ENCODE measurements at places on chromosomes 2 and 18.

DNA sequence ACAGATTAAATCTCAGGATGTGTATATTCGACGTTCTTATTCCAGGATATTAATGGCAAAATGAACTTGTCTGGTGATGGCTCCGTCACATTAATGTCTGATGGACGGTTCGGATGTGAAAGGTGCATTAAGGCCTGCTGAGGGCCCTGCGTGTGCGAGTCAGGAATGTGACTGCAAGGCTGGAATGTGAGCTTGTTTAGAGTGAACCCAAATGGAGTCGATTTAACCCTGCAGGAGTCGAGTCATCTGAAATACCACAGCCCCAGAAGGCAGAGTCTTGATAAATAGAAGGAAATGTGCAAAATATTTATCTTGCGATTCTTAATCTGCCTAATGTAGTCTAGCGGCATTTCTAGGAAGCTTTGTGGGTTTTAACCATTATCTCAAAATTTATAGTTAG, 44.3 kb downstream of the RDH14 start:
- no peak for DNase-seq

DNA sequence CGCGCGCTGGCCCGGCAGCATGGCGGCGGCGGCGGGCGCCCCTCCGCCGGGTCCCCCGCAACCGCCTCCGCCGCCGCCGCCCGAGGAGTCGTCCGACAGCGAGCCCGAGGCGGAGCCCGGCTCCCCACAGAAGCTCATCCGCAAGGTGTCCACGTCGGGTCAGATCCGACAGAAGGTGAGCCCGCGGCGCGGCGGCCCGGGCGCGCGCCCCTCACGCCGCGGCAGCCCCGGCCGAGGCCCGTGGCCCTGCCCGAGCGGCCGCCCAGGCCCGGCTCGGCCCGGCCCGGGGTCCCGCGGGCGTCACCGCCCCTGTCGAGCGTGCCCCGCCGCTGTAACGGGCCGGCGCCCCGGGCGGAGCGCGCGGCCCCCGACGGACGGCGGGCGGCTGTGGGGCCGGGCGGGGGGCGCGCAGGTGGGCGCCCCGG, 218 bp downstream of the DGKD start:
- no peak for DNase-seq

- no peak for DNase-seq
Measured at GRCh38 chr18:25109484-25109883, 242.5 kb downstream of the ZNF521 start.

- no peak for DNase-seq
Measured at GRCh38 chr2:175143191-175143590, 24.8 kb downstream of the ATF2 start.
